ENCODE measurements at places on chromosomes 3 and 15. TPM values are rescaled to one million over a fixed set of nuclear protein-coding genes. Genes with fewer than 3 reads are reported as not detected.

- no peak for DNase-seq
These were observed 25.1 kb upstream of the ADAMTS7 start for GRCh38 chr15:78836333-78836732.

- DNase-seq = no peak
These were observed 186.6 kb downstream of the RAP2B start for GRCh38 chr3:153348457-153349107.

GRCh38 chr3:69558912-69559311, 173.0 kb upstream of the FRMD4B start:
- no peak for DNase-seq

- DNase-seq = no peak
These were observed 56.0 kb upstream of the CHRM5 start for GRCh38 chr15:33912326-33912725.

- no peak for DNase-seq
These were observed 2.8 kb downstream of the C2CD4A start for GRCh38 chr15:62069551-62069950.

GRCh38 chr15:82177291-82178010, 85.1 kb downstream of the EFL1 start:
- DNase-seq = no peak

- DNase-seq = no peak
These were observed 8.8 kb upstream of the MUC20 start for GRCh38 chr3:195711813-195712534.

DNA sequence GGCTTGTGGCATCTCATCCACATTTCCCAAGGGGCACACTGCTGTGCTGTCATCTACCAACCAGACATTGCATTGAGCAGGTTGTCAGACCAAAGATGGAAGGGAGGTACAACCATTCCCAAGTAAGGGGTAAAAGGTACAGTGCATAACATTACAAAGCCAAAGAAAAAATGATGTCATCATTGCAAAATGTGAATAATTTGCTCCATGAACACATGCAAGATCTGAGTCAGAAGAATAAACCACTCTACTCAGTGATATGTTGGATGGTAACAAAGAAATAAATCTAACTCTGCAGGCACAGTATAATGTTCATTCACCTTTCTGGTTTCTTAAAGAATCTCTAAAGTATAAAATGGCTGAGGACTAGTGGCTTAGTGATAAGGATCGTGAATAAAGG, 202.7 kb downstream of the MAGI1 start:
- DNase-seq = no peak

GRCh38 chr15:90945091-90945490, 9.6 kb upstream of the RCCD1 start:
- DNase-seq = no peak

GRCh38 chr3:48966876-48967361, 23.1 kb upstream of the P4HTM start:
- DNase-seq = no peak

GRCh38 chr15:63874616-63875015, 40.9 kb upstream of the HERC1 start:
- no peak for DNase-seq

DNA sequence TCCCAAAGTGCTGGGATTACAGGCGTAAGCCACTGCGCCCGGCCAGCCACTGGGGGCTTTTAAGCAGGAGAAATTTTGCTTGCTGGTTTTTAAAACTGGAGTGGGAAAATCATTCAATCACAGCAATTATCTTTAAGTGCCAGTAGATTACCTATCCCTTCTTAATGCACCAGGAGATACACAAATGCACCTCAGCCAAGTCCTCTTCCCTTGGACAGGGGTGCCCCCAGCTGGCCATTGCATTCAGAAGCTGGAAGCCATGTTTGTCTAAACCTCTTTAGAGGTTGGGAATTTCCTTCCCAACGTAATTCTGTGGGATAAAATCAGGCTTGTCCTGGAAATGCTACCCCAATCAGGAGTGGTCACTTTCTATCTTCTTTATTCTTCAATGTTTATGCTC, 26.6 kb downstream of the MIX23 start:
- DNase-seq = no peak

DNA sequence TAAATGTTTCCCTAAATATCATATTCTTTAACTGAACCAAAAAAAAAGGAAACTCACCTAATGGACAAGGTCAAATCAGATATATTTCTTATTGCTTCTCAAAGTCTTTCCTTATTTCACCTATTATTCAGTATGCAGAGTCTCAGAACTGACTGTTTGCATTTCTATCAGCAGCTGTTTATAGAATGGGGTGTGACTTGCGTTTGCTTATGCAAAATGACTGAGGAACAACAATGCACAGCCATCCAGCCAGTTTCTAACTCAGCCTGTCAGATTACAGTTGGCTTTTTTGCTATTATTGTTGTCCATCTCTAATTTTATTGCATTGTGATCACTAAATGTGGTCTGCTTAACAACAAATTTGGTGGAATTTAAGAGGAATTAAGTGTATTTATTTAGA, 40.7 kb downstream of the RAB27A start:
- no peak for DNase-seq

GRCh38 chr3:160057331-160057730, 68.7 kb downstream of the IL12A start:
- DNase-seq = no peak

DNA sequence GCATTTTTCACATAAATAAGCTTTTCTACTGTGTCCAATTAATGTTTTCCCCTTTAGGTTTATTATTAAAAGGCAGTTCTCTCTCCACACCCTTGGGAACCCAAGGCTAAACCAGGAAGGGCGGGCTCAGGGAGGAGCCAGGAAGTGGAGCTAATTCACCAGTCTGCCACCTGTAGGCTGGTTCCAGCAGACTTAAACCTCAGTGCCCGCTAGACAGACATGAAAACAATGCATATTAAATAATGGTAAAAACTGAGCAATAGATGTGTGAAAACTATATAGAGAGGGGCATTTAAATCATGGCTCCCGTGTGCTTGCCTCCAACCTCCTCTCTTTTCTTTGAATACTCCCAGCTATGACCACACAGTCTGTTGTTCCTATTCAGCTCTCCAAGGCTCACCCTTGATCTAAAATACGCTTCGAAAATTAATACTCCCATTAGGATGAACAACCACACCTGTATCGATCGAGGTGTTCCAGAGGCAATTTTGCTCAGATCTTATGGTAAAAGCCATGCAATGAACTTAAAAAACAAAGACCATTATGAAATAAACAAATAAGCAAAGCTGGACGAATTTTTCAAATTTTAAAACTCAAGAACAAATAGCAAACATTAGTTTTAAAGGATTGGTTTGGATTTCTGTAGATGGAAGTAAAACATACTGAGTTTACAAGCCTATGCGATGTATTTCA, 253.3 kb downstream of the TJP1 start:
- DNase-seq = no peak

- no peak for DNase-seq
These were observed 224.7 kb downstream of the CACNA2D3 start for GRCh38 chr3:54347060-54347459.

GRCh38 chr15:71708741-71709140, 101.6 kb upstream of the NR2E3 start:
- DNase-seq = no peak

GRCh38 chr3:129277829-129278271, 820 bp upstream of the HMCES start:
- no peak for DNase-seq

Gene MYO9A
- polyA plus RNA-seq = 32.6 TPM

Gene EPB42
- polyA plus RNA-seq = 1.2 TPM

Gene ATP10A
- 5.3 TPM for polyA plus RNA-seq

Gene GUCA1C
- polyA plus RNA-seq = 0.27 TPM

Gene SAMMSON
- 0.17 TPM for polyA plus RNA-seq

Gene ACY1
- 118 TPM for polyA plus RNA-seq

All from renal cortex interstitium (tissue), 15 donors.